Activated CD4-positive, CD25-positive, alpha-beta regulatory T cell treated with anti-CD3 and anti-CD28 coated beads, Interleukin-2, amount 50 U/mL, for 16 hours (primary cell): ENCODE measurements at places on chromosomes 5 and 9.

- DNase-seq, result no peak
Measured at GRCh38 chr9:136659861-136660784, 2.6 kb upstream of the EGFL7 start.

DNA sequence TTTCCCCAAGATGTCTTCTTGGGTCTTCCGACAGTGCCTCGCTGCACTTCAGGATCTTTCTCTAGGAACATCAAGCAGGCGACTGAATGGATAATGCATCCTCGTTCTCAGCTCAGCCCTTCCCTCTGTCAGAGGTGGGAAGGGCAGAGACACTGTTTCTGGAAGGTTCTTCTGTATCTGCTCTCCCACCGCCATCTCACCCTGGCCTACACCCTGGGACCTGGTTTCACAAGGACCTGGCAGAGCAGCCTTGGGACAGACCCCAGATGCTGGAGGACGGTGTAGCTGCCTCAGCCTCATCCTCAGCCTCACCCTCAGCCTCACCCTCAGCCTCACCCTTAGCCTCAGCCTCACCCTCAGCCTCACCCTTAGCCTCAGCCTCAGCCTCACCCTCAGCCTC is 18.5 kb downstream of the MRPL36 start:
- no peak for DNase-seq

DNA sequence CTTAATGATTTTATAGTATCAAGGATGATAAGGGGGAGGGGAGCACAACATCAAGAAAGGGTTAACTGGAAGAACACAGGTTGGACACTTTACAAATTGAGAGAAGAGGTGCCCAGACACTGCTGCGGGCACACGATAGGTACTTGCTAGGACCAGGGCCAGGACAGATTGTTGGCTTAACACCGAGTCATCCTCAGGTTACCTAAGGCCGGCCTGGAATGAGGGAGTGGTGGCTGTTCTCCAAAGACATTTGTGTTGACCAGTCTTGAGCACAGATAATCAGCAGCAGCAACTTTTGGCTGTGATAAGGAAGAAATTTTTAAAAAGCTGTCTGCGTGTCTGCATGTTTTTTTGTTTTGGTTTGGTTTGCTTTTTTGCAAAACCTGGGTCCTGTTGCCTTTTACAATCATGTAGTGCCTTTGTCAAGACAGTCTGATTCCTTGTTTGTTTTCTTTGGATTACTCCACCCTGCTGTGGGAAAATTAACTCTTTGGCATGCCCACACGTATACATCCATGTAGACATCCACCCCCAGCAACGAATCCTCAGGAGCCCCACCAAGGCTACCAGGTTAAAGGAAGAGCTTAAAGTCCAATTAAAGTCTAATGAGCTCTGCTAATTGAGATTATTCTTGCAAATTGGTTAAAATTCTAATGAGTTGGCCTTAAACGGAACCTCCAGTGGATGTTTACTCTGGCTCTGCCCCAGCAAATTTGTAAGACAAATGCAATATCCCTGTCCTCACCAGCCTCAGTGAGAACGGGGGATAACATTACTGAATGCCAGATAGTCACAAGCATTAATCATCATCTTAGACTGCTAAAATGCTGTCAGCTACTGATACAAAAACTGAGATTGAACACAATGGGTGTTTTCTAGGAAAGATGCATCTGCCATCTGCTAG is 382.3 kb downstream of the ACTL7B start:
- no peak for DNase-seq

- no peak for DNase-seq
Measured at GRCh38 chr9:130847306-130848217, 12.5 kb downstream of the ABL1 start.

- DNase-seq, result no peak
Measured at GRCh38 chr5:64161420-64161819, 4.2 kb upstream of the RNF180 start.

DNA sequence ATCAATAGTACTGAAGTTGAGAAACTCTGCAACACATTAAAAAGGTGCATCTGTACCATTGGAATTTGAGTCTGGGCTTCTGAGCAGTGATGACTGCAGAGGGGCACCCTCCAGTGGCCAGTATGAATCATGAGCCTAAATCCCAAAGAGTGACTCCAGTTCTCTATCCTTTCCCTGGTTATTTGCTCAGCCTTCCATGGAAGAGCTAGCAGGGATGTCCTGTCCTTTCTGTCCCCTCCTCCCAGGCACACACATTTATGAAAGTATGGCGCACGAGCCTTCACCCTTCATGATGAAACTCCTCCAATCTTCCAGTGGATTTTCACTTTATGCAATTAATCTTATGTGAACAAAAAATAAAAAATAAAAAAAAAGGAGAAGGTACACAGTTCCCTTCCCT is 81.0 kb downstream of the ESM1 start:
- DNase-seq, result no peak

DNA sequence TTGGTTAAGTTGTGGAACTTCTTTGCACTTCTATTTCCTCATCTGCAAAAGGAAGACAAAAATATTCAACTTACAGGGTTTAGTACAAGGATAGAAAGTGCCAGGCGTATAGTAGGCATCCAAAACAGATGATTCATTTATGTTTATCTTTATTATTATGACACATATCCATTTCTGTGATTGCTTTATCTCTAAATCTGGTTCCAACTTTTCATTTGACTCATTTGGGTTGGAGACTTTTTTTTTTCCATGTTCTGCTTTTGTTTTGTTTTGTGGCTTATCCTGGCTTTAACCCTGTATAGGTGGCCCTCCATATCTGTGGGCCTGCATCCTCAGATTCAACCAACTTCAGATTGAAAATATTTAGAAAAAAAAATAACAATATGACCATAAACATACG is 186.7 kb upstream of the SLC24A2 start:
- DNase-seq, result no peak

- DNase-seq, result no peak
Measured at GRCh38 chr5:122130152-122130551, 806 bp downstream of the ZNF474 start.

GRCh38 chr5:67731886-67732285 is 483.7 kb upstream of the PIK3R1 start:
- no peak for DNase-seq

DNA sequence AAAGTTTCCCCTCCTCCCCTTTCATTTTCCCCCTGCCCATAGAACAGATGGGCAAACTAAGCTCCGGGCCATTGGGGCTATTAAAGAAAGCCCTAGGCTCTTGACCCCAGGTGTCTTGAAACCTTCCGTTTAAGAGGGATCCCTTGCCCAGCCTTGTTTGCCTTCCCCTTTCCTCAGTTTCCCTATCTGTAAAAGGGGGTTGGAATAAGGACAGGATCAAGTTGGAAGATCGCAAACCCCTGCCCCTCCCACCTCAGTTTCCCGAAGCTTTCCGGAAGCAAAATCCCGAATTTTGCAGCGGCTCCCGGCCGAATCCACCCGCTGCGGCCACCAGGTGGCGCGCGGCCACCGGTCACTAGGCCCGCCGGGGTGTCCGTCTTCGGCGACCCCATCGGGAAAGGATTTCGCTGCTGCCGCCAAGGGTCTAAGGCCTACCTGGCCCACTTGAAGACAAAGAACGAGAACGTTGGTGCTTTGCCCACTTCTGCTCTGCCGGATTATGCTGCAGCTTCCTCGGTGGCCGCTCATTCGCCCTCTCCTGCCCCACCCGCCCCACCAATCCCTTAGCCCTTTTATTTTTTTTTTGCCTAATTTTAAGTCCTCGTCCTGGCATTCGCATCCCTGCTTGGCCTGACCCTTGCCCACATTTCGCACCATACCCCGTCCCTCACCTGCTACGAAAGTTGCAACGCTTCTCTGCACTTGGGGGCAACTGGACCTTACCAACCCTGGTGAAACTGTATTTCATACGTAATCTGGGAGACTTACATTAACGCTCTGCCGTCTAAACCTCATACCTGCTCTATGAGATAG is 962 bp upstream of the NR6A1 start:
- DNase-seq, result no peak

DNA sequence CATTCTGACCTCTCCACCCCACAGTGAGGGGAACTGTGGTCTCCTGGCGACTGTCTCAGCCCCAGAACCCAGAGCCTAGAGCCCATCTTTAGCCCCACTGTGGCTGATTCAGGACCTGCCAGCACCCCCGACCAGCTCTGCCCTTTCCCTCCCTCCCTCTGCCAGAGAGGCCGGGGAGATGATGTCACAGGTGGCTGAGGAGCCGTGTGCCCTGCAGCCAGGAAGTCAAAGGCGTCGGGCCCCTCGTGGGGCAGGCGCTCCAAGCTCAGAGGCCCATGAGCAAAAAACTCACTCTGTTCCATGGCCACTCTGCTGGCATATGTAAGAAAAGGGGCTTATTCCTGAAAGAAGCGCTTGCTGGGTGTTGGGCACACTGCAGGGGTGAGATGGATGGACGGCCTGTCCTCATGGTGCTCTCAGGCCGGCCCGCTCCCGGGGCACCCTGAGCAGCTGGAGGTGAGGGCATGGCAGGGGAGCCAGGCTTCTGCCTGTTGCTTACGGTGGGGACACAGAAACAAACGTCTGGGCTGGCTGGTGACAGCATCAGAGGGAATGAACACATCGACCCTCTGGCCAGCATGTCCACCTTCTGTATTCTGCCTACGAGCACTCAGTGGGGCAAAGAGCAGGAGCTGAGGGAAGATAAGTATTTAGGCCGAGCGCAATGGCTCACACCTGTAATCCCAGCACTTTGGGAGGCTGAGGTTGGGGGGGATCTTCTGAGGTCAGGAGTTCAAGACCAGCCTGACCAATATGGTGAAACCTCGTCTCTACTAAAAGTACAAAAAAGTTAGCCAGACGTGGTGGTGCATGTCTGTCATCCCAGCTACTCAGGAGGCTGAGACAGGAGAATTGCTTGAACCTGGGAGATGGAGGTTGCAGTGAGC is 41.1 kb downstream of the LAMC3 start:
- DNase-seq, result no peak

- DNase-seq, result no peak
Measured at GRCh38 chr9:108626743-108627142, 229.0 kb downstream of the ACTL7B start.
